Activated gamma-delta T cell treated with anti-CD3 and anti-CD28 coated beads, Interleukin-2, amount 50 U/mL, for 16 hours (primary cell): ENCODE measurements at places on chromosomes 1 and 21.

DNA sequence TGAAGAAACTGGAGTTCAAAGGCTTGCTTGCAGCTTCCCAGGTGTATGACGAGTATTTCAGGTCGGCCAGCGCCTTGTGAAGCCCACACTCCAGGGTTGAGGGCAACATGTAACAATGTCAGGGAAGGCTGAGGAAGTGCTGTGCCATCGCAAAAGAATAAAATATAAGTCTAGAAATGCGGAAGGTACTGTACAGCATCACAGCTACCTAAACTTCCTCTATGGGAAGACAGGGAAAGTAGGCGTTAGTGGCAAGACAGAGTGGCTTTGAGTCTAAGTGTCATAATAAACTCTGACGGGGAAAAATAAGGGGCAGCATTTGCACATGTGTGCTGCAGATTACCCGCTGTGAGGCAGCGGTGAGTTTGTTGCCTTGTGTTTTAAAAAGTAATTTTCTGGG is 28.9 kb downstream of the DOP1B start:
- DNase-seq, result no peak

DNA sequence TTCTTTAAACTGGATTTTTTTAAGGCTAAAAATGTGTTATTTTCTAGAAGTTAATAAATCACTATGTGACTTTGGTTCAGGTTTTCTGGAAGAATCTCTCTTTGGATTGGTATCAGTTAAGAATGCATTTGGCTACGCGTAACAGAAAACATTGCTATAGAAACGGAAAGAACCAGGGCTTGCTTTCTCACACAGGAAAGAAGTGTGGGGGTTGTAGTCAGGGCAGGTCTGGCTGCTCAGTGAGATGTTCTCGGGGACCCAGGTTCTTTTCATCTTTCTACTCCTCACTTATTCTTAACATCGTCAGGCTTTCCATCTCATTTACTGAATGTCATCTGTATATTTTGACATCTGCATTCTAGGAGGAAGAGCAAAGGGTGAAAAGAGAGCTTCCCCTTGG is 191.4 kb downstream of the ZBTB18 start:
- DNase-seq, result no peak

GRCh38 chr1:33436557-33437285 is 5.8 kb upstream of the PHC2 start:
- DNase-seq, result no peak

DNA sequence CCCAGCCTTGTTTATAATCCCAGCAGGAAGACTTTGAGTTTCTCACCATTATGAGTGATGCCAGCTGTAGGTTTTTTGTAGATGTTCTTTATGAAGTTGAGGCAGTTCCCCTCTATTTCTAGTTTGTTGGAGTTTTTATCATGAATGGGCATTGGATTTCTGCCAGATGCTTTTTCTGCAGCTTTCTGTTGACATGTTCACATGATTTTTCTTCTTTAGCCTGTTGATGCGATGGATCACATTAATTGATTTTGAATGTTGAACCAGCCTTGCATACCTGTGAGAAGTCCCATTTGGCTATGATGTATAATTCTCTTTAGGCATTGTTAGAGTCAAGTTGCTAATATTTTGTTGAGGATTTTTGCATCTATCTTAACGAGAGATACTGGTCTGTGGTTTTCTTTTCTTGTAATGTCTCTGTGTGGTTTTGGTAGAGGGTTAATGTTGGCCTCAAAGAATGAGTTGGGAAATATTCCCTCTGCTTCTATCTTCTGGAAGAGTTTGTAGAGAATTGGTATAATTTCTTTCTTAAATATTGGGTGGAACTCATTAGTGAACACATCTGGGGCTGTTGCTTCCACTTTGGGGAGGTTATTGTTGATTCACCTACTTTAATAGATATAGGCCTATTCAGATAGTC is 33.2 kb downstream of the ZBTB40 start:
- DNase-seq, result no peak

GRCh38 chr1:154809436-154810413 is 60.4 kb downstream of the KCNN3 start:
- no peak for DNase-seq

DNA sequence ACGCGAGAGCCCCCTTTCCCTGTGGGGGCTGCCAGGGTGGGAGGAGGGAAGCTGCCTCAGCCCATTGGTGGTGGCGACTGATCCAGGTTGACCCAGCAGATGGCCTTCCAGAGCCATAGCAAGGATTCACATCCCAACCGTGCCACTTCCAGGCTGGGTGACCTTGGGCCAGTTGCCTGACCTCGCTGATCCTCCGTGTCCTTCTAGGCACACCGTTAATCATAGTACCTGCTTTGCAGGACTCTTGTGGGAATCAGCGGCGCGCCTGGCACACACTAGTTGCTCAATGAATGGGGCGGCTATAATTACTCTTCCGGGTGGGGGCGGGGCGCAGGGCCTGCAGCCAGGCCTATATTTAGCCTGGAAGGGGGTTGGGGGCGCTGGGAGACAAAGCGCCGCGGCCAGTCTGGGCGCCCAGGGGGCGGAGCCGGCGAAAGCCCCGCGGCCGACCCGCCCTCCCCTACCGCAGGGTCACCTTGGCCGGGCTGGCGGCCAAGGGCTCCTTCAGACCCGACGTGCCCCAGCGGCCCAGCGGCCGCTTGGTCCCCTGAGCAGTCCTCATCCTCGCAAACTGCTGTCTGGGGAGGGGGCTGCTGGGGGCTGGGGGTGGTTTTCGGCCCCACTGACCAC is 5.1 kb downstream of the HSPB7 start:
- no peak for DNase-seq

DNA sequence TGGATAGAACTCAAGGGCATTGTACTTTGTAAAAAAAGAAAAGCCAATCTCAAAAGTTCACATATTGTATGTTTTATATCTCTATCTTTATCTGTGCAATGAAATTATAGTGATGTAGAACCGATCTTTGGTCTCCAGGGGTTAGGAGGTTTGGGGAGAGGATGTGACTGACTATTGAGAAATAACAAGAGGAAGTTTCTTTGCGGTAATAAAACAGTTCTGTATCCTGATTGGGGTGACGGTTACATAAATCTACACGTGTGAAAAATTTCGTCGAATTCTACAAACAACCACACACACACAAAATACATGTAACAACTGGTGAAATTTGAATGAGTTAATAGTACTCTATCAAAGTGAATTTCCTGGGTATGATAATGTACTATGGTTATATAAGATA is 10.6 kb upstream of the OR2T33 start:
- no peak for DNase-seq

DNA sequence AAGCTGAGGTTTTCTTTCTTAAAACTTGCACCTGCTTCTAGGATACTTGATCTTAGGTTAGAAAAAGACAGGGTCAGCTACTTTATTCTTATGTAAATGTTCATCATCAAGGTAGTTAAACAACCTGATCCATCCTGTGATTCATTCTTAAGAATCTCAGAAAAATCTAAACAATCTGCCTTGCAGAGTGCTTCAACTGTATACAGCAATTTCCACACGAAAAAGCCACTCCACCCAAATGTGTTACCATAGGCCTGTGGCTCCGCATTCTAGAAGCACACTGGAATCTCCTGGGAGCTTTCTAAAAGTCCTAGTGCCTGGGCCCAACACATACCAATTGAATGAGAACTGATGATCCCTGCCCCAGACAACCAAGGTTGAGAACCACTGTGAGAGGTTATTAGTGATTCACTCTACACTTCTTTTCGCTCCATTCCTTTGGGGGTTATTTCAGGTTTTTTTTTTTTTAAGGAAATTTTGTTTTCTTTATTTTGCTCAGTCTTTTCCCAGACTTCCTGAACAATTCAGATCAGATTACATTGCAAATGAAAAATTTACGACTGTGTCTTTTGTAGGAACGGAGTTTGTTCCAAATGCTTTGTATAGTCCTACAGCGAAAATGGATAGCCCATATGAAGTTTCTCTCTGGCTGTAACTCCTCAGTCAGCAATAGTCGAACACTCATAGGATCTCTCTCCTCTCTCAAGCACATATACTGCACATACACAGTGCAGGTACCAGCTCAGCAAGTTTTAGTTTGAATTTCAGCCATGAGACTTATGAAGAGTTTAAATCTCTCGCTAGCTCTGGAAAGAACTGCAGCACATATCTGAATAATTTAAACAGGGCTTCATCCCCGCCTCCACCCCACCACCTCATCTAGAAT is 16.1 kb downstream of the SMYD2 start:
- no peak for DNase-seq

GRCh38 chr1:177164380-177165068 is at the start of gene ASTN1:
Gene ASTN1, minus strand, starts transcription at chr1:177164712. Its CDS starts 36 bp downstream, at chr1:177164676.
- DNase-seq, result no peak

DNA sequence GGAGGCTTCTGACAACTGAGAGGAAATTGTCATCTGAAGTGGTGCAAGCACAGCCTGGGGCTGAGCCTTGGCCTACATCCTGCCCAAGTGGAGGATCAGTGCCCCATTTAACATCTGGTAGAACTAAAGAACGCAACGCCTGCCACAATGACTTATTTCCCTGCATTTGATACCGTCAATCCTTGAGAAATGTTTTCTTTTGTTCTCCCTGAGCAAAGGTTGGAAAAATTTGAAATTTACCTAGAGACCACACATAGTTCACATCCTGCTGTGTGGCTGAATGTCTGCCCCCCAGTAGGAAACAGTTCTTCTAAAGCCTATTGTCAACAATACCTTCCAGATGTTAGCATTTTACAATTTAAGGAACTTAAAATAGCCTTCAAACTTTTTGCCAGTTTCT is 5.6 kb upstream of the RGS4 start:
- DNase-seq, result no peak

DNA sequence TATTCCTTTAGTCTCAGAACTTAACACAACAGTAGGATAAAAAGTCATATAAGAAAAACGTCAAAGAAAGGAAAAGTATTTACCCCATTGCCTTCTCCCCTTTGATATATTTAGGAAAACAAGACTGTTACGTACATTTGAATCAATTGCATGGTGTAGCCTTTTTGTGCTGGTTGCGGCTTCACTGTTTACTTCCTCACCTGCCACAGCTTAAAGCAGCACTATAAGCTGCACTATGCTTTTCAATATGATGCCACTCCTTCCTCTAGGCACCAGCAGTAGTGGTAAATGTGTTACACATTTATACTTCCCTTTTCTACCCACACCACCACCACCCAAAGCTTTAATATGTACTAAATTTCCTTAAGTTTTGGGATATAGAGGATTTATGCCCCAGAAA is 111.1 kb downstream of the ATP1B1 start:
- DNase-seq, result no peak

DNA sequence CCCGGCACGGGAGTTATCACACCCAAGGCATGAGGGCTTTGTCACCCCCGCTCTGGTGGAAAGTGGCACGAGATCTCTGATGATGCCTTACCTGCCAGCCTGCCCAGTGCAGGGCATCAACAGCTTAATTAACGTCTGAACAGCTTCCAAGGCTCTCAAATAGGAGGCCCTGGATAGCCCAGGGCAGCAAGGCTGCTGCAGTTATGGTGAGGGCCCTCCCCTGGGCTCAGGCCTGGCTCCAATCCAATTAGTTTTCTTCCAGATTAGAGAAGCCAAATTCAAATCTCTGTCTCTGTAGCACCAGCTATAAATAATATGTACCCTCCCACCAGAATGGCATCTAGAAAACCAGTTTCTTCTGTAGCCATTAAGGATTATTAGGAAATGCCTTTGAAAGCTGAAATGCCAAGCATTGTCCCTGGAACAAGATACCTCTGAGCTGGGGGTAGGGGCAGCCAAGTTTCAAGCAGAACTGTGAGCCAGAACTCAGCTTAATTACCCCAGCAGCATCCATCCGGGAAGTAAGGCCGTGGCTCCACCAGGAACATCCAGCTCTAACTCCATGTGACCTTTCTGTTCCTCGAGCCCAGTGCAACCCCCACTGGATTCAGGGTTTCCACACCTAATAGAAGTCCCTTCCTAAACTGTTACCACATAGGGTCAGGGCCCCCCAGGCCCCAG is 12.5 kb downstream of the QSOX1 start:
- DNase-seq, result no peak

DNA sequence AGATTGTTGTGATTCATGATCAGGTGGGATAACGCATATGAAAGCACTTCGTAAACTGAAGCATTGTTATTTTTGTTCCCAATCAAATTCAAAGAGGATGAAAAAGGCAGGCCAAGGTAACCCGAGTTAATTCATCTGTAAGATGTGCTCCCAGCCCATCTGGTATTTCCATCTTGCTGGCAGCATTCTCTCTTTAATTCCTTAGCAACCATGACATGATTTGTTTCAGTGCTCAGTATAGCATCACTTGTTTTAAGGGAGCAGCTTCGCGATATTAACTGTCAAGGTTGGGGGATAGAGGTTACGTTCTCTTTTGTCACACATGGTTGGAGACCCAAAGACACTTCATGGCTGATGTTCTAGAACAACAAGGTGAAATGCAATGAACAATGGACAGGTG is 6.4 kb downstream of the TSPAN2 start:
- DNase-seq, result no peak
